Stimulated activated CD8-positive, alpha-beta memory T cell treated with anti-CD3 and anti-CD28 coated beads, Interleukin-7, amount 100 ng/mL, for 1 hour (primary cell): ENCODE measurements at places on chromosomes 5 and 9.

GRCh38 chr5:116616876-116617275, 42.3 kb upstream of the SEMA6A start:
- DNase-seq, result no peak

GRCh38 chr9:110464321-110464720, 115.2 kb downstream of the SVEP1 start:
- DNase-seq, result no peak

DNA sequence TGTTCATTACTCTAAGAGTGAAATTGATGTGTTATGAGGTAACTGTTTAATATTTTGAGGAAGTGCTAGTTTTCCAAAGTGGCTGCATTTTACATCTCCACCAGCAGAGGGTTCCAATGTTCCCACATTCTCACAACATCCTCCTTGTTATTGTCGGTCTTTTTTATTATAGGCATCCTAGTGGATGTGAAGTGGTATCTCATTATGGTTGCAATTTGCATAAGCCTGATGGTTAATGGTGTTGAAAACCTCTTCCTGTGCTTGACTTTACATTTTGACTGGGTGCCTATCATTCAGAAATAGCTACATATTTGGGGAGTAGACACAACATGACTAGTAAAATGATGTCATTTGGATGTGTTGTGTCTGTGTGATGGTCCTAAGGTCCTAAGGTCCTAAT, 143.6 kb downstream of the MRPS30 start:
- DNase-seq, result no peak

GRCh38 chr9:114588651-114589526, 1.3 kb downstream of the ATP6V1G1 start:
- no peak for DNase-seq

DNA sequence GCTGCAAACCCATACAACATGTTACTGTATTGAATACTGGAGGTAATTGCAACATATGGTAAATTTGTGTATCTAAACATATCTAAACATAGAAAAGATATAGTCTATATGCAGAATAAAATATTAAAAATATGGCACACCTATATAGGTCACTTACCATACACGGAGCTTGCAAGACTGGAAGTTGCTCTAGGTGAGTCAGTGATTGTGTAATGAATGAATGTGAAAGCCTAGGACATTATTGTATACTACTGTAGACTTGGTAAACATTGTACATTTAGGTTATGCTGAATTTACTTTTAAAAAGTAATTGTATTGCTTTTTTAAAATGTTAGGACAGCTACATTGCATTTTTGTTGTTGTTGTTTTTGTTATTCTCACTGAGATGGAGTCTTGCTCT, 968.8 kb downstream of the TLE1 start:
- no peak for DNase-seq

GRCh38 chr5:102611312-102611711, 112.5 kb upstream of the SLCO6A1 start:
- no peak for DNase-seq

DNA sequence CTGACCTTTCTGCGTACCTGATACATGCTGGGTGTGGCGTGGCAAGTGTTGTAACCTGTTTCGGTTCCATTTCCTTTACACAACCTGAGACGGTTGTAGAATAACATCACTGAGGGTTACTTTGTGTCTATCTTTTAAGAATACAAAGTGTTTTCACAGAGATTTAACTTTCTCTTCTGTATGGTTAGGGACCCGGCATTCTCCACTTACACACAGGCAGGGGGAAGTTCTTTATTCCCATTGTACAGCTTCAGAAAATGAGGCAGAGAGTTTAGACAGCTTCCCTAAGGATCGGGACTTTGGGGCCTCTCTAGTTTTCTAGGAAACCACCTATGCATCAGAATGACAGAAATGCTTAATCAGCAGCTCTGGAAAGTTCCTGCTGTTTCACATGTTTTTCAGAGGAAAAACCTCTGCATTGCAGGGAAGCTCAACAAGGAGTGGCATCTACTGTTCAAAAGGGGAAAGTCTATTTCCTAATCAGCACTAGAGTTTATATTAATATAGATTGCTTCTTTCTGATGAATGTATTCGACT, 41.3 kb downstream of the CAST start:
- no peak for DNase-seq

- no peak for DNase-seq
Observed at GRCh38 chr9:33186457-33187168, 19.5 kb upstream of the B4GALT1 start.

DNA sequence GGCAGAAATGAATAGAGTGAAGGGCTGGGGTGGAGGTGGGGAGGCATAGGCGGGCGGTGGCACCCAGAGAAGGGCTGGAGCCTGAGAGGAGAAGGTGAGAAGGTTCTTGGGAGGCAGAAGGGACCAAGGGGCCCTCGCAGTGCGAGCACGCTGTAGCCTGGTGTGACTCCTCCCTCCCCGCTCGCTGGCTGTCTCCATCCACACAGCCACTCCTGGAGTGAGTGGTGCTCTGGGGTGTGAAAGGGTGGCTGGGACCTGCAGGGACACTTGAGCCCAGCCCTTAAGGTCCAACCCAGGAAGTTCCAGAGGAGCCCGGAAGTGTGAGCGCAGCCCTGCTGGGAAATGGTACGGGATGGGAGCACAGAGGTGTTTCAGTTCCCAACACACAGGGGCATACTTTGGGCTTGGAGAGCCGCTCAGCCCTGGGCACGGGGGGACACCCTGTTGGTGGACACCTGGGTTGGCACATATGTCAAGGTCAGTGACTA, 9.3 kb upstream of the SCGB3A1 start:
- DNase-seq, result no peak

GRCh38 chr5:23461576-23461975, 45.8 kb upstream of the PRDM9 start:
- DNase-seq, result no peak

DNA sequence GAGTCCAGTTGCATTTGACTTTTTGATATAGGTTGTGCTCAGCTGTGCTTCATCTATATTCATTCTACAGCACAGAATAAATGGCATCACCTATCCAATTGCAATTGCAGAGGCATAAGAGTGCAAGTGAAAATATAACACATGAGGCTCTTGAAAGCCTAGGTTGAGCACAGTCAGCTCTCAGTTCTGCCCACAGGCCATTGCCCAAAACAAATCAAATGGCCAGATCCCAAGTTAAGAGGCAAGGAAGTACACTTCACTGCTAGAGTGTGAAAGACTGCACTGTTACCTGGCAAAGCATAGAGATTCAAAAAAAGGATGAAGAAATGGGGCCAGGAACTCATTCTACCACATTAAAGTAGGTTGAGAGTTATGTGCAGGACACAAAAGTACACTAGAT, 305.5 kb upstream of the SEMA6A start:
- no peak for DNase-seq

GRCh38 chr5:144201588-144201987, 30.9 kb downstream of the KCTD16 start:
- no peak for DNase-seq

DNA sequence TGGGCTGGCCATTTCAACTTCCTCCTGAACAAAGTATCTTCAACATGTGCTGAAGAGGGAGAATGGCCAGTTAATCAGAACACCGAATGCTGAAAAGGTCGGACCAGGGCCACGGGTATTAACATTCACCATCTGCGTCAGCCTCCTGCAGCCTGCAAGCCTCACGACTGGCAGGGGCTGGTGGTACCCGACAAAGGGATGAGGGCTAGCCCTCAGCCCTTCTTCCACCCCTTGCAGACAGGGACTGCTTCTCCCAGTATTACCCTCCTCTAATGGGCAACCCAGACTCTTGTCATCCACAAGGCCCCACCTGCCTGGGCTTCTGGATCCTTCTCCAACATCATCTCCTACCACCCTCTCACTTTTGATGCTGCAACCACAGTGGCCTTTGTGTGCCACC, 246.6 kb downstream of the FSTL4 start:
- DNase-seq, result no peak

GRCh38 chr5:18792145-18792544, 1157.9 kb downstream of the TAF11L14 start:
- no peak for DNase-seq

- no peak for DNase-seq
Observed at GRCh38 chr5:120007598-120007997, 378.2 kb downstream of the FAM170A start.

DNA sequence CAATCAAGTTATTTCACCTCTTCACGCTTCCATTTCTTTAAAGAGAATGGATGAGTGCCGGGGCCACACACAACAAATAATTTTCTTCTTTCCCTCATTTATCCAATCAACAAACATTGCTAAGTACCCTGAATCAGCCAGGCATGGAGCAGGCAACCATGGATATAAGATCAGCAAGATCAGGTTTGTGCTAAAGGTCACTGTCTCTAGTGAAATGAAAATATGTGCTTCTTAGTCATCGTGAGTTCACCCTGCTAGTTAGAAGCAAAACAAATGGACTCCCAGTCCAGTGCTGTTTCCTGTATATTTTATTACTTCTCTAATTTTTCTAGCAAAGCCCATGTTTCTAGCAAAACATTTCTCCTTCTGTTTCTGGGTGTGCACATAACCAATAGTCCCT, 629.2 kb downstream of the BNC2 start:
- no peak for DNase-seq

- no peak for DNase-seq
Observed at GRCh38 chr5:101429241-101429640, 526.2 kb upstream of the ST8SIA4 start.

GRCh38 chr5:68762201-68762600, 331.6 kb upstream of the SLC30A5 start:
- no peak for DNase-seq

DNA sequence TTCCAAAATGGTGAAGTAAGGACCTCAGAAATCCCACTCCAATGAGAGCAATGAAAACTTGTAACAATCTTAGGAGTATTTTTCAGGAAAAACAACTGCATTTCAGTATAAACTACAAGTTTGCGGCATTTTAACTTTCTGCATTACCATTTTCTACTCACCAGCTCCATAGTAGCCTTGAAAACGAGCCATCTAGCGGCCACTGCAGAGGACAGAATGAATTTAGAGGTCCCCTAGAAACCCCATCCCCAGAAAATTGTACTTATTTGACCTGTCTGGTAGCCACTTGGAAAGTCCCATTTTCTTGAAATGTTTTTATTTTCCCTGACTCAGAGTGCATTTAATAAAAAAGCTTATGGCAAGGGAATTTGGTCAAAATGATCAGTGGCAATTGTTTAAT, 205.4 kb upstream of the ITGA1 start:
- DNase-seq, result no peak

- DNase-seq, result no peak
Observed at GRCh38 chr9:116717150-116717549, 30.0 kb downstream of the TRIM32 start.

GRCh38 chr5:75617736-75618352, 6.6 kb downstream of the ANKDD1B start:
- no peak for DNase-seq

DNA sequence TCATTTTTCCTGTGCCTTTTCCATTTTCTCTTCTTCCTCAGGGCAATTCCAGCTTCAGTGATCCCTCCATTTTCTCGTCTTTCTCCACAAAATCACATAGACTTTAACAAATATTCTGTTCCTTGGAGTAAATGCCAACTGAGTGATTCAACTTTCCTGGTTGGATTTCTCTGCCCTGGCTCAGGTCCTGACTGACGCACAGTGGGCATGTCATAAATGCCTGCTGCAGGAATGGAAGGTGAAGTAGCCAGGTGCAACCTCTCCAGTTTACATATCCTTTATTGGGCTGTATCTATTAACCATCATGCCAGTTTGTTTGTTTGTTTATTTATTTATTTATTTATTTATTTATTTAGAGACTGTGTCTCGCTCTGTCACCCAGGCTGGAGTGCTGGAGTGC, 95.1 kb downstream of the MEF2C start:
- no peak for DNase-seq

DNA sequence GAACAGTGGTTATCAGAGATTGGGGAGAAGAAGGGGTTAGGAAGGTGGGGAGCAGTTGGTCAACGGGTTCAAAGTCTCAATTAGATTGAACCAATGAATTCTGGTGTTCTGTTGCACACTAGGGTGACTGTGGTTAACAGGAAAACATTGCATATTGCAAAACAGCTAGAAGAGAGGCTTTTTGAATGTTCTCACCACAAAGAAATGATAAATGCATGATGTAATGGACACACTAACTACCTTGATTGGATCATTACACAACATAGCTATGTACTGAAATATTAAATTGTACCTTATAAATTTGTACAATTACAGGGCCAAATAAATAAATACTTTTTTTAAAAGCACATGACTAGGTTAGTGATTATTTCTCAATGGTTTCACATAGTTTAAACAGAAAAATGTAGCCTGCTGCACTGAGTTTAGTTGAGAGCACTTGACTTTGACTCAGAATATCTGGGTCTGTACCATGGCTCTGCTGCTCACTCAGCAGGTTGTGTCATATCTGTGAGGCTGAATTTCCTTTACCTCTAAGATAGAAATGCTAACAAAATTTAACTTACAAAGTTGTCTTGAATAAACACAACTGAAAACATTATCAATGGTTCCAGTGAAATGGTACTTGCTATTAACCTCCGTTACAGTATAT, 30.4 kb downstream of the NUDT12 start:
- no peak for DNase-seq
